ENCODE measurements at places on chromosomes 7 and 10.
A peak's percentile ranks its signal among the peaks of the same experiment; 100 is the strongest.

DNA sequence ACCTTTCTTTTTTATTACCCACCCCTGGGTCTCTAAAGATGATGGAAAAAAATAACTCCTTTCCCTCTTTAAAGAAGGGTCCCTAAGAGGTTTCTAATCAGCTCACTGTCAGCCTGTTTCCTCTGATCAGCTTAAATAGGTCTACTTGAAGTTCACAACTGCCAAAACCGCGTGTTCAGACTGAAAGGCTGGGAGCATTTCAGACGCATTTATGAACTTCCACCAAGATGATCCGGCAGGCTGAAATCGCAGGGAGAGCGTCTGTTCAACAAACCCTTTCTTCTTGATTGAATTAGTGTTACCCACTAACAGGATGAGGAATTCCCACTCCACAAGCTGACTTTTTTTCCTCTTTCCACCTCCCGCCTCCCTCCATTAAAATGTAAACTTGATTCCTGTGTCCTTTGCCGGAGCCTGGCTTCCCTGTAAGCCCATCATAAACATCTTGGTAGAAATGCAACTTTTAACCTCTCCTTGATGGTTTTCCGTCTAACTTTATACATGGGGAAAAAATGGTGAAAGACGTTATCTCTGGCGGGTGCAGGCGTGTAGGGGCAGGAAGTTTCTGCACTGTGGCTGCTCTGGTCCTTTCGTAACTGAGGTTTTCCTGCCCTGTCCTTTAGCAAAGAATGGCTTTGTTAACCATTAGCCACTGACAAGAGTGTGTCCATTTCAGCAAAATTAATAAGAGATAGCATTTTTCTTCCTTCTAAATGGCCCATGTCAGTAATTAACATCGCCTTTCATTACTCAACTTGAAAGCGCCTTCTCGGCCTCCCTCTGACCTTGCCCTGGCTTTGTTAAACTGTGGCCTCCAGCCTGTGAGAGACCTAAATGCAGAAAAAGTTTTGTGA is 130.7 kb downstream of the BAMBI start:
- DNase-seq: no peak

DNA sequence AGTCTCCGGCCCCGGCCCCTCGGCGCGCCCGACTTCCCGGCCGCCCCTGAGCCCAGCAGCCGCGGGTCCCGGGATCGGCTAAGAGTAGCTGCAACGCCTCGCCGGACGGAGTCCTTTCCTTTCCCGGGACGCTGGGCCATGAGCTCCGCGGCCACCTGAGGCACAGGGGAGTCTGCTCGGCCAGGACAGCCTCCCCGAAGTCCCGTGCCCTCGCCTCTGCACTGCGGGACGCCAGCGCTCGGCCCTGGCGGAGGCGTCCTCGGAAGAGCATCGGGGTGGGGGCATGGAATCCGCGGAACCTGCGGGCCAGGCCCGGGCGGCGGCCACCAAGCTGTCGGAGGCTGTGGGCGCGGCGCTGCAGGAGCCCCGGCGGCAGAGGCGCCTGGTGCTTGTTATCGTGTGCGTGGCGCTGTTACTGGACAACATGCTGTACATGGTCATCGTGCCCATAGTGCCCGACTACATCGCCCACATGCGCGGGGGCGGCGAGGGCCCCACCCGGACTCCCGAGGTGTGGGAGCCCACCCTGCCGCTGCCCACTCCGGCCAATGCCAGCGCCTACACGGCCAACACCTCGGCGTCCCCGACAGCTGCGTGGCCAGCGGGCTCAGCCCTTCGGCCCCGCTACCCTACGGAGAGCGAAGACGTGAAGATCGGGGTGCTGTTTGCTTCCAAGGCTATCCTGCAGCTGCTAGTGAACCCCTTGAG is 502 bp downstream of the SLC18A3 start:
- DNase-seq: no peak

DNA sequence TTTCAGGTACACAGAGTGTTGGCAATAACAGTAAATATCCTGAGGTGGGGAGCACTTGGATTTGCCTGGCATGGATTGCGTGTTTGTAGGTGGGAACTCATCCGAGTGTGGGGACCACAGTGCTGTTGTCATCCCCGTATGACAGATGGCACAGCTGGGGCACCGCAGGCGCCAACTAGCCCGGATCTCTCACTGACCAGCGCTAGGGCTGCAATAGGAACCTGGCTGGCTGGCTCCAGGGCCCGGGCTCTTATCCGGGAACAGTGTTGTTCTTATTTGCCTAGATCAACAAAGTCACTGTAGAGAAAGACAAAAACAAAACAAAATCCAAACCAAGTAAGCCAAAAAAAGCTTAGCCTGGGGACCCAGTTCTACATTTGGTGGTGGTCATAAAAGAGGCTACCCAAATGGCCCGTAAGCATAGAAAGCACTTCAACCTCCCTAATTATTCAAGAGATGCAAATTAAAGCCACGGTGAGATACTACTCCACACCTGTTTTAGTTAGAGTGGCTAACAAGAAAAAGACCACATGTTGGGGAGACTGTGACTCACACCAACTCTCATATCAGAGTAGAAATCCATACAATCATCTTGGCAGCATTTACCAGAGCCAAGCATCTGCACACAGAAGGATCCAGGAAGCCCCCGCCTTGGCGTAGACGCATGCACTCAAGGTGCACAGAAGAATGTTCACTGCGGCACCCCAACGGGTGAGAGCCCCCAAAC is 27.2 kb upstream of the PFKFB3 start:
- no peak for DNase-seq

DNA sequence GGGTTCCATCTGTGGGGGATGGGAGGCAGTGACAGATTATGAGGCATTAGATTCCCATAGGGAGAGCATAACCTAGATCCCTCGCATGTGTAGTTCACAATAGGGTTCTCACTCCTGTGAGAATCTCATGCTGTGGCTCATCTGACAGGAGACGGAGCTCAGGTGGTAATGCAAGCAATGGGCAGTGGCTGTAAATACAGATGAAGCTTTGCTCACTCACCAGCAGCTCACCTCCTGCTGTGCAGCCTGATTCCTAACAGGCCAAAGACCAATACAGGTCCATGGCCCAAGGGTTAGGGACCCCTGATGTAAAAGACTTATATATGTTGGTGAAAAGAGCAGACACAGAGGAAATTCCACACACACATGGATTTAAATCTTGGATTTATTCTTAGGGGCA is 370.2 kb downstream of the NRG3 start:
- no peak for DNase-seq

GRCh38 chr10:1483246-1483645 is 254.1 kb downstream of the ADARB2 start:
- DNase-seq: no peak

DNA sequence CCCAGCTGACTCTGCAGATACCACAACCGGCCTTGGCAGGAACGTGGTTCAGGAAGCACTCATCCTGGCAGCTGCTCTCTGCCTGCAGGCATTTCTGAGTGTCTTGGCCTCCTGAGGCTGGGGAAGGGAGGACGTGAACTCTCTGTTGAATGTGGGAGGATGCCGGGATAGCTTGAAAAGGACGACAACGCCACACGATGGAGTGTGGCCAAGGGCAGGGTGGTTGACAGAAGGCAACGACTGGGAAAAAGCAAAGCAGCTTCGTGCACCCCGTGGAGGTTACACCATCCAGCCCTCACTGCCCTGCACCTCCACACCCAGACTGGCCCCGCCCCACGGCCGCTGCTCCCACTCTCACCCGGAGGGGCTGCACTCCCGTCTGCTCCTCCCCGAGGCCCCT is 466.1 kb upstream of the FOXK1 start:
- no peak for DNase-seq

- DNase-seq: no peak
Observed at GRCh38 chr10:32906595-32906994, 51.4 kb downstream of the ITGB1 start.

- DNase-seq: peak; percentile 8
Observed at GRCh38 chr10:75111907-75112679, 637 bp downstream of the SAMD8 start.

GRCh38 chr10:125006921-125007426 is 65.1 kb downstream of the ZRANB1 start:
- DNase-seq: no peak

DNA sequence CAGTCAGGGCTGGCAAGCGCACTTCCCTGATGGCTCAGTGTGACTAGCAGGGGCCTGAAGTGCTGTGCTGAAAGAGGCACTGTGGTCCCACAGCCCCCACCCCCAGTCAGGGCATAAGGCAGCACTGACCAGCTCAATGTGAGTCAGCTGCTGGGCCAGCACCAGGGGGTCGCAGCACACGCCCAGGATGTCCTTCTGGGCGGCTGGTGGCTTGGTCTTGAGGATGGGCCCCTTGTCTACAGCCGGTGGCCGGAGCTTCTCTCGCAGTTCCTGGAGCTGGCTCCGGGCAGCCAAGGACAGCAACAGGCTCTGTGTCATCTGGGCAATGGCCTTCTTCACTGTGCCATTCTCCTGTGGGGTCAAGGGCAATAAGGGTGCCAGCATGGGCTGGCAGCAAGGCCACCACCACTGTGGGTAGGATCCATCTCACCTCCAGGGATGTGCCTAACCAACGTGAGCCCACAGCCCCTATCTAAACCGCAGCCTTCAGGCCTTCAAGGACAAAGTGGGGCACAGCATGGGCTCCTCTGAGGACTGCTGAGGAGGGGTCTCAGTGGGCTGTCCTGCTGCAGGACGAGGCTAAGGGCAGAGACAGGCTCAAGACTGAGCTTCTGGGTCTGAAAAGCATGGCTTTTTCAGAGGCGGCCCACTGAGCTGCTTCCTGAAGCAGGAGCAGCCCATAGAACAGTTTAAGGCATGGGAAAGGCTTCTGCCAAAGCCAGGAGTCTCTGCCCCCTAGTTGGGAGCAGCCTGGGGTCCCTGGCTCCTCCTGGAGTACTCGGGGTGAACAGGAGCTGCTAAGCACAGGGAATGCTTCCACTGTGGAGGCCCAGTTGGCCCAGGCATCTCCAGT is 62.5 kb downstream of the CSGALNACT2 start:
- DNase-seq: no peak

DNA sequence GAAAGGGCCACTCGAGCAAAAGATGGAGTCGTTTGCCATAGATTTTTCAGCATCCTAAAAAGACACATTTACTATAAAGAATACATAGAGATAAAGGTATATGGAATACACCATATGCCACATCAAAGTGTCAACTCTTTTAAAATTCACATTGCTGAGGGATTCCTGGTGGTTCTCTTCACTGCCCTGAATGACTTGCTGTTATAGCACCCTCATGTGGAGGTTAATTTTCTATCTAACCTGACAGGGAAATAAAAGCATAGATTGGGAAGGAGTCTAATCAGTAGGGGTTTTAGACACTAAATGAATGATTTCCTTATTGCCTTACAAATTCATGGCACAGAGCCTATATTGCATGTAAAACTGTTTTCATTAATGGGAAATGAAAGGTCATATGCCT is 25.9 kb downstream of the DNAH11 start:
- DNase-seq: no peak

DNA sequence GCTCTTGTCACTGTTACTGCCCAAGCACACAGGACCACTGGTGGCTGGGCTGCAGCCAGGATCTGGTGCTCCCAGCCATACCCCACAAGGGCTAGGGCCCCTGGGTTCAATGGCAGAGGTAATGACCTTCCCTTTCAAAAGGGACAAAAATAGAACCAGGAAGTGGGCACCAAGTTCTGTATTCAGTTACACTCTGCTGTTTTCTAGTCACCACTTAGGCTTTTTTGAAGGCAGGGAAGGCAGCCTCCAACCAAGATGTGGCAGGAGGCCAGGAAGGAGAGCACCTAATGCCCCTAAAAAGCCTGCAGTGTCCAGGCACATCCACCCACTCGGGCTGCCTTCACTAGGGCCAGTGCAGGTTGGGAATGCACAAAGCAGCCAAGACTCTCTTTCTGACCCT is 47.8 kb downstream of the NOD1 start:
- DNase-seq: no peak

DNA sequence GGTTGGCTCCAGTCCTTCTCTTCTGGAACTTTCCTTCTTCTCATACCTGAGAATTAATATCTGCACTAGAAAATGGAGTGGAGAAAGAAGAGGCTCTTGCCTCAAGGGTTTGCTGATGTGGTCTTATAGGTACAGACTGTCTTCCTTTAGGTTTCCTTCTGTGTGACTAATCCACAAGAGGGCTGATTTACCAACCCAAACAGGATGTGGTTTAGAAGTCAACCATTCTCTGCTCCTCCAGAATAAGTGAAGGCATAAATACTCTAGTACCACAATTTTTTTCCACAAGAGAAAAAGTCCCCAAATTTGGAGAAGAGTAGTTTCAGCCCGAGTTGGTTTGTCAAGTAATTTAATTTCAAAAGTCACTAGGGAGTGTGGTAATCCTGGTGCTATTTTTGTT is 85.8 kb downstream of the NRP1 start:
- DNase-seq: no peak

- DNase-seq: no peak
Observed at GRCh38 chr10:130108934-130109604, 1.6 kb downstream of the C10orf143 start.

GRCh38 chr7:113625494-113626102 is 293.2 kb downstream of the PPP1R3A start:
- no peak for DNase-seq

DNA sequence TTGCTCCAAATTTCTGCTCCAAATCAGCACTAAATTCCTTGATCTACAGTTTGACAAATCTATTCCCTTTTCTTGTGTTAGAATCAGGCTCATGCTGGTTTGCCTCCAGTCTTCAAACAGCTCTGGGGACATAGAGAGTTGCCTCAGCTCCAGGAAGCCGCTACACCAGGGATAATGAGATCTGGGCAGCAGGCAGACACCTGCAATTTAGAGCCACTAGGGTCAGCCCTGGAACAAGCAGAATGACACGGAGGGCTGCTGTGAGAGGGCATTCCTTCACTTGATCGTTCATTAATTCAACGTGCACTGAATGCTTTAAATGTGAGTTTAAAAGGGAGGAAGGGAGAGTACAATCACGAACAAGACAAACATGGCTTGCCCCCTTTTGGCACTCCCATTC is 3.7 kb upstream of the ELMO1 start:
- DNase-seq: no peak

DNA sequence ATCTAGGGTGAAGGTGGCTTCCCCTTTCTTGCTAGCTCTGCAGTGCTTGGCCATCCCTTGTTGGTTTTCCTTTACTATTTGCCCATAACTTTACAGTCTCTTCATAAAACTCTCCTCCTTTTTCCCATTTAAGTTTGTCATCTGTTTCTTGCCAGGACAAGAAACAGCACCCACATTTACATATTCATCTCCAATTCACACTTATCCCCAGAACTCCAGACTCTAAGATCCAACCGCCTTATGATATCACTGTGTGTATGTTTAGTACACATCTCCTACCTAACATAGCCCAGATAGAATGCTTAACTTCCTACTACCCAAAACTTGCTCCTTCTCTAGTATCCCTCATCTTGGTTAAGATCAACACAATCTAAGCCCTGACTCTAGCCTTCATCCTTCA is 622.2 kb downstream of the KCNMA1 start:
- DNase-seq: no peak

- no peak for DNase-seq
Observed at GRCh38 chr10:101224910-101225823, 4.1 kb downstream of the LBX1 start.

DNA sequence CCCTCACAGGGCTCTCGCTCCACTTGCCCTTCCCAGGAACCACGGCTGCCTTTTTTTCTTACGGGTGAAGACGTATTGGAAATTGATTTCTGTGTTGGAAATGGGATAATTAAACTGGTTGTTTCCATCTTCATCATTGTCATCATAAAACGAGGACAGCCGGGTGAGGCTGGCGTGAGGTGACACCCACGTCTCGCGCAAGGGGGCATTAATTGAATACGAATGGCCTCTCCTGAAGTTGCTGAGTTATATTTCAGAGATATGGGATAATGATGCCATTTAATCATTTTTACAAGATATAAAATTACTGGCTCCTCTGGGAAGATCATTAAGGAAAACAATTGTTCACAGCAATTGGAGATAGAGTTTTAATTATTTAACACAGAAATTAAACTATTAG is 18.3 kb upstream of the NKX6-2 start:
- no peak for DNase-seq

Data from activated CD8-positive, alpha-beta memory T cell treated with anti-CD3 and anti-CD28 coated beads for 4 hours (primary cell).